Activated CD8-positive, alpha-beta memory T cell treated with anti-CD3 and anti-CD28 coated beads, Interleukin-2, amount 10 ng/mL, durations not matched to agents 7 days and 5 days (primary cell): ENCODE measurements at places on chromosomes 6 and 20. TPM values are rescaled to one million over a fixed set of nuclear protein-coding genes. Genes with fewer than 3 reads are reported as not detected.

ITPR3 gene
- total RNA-seq, result 71.3 TPM

PEDS1 gene
- total RNA-seq, result 25.4 TPM

MYLK2 gene
- total RNA-seq, result 1.2 TPM

GLP1R gene
- total RNA-seq, result not detected

TXLNB gene
- total RNA-seq, result 0.38 TPM

LAMA4 gene
- total RNA-seq, result not detected

FLRT3 gene
- total RNA-seq, result not detected

ZC2HC1B gene
- not detected for total RNA-seq

MDFI gene
- not detected for total RNA-seq

OTOR gene
- not detected for total RNA-seq

KHDRBS2 gene
- total RNA-seq, result not detected

TINAG gene
- not detected for total RNA-seq

AKIRIN2 gene
- 57.3 TPM for total RNA-seq

LPA gene
- not detected for total RNA-seq

TPX2 gene
- 148 TPM for total RNA-seq

RFX6 gene
- total RNA-seq, result not detected

RALGAPB gene
- 31.9 TPM for total RNA-seq

TRIM15 gene
- not detected for total RNA-seq

STK38 gene
- 54.7 TPM for total RNA-seq

OPN5 gene
- not detected for total RNA-seq

HCK gene
- not detected for total RNA-seq

GRIK2 gene
- total RNA-seq, result not detected

MAPK13 gene
- total RNA-seq, result 35.6 TPM

CALHM6 gene
- total RNA-seq, result 3.8 TPM

PRR18 gene
- not detected for total RNA-seq

C6orf58 gene
- not detected for total RNA-seq

SIRPB2 gene
- not detected for total RNA-seq

MUCL3 gene
- not detected for total RNA-seq

DSP gene
- total RNA-seq, result 0.12 TPM

DDO gene
- total RNA-seq, result not detected

NRN1 gene
- 1.7 TPM for total RNA-seq

TCP11 gene
- not detected for total RNA-seq

STMND1 gene
- not detected for total RNA-seq

ZSWIM3 gene
- 4.5 TPM for total RNA-seq

TNFRSF21 gene
- 0.09 TPM for total RNA-seq

TAGAP gene
- total RNA-seq, result 53.0 TPM

FOXF2 gene
- total RNA-seq, result not detected

CLPSL1 gene
- not detected for total RNA-seq

METTL24 gene
- total RNA-seq, result not detected

SLC17A4 gene
- not detected for total RNA-seq

REM1 gene
- not detected for total RNA-seq

CRYBG1 gene
- total RNA-seq, result 62.7 TPM

KHDC1L gene
- not detected for total RNA-seq

VGLL2 gene
- not detected for total RNA-seq

TMEM74B gene
- 0.55 TPM for total RNA-seq
